ENCODE measurements at places on chromosomes 7 and 10.

DNA sequence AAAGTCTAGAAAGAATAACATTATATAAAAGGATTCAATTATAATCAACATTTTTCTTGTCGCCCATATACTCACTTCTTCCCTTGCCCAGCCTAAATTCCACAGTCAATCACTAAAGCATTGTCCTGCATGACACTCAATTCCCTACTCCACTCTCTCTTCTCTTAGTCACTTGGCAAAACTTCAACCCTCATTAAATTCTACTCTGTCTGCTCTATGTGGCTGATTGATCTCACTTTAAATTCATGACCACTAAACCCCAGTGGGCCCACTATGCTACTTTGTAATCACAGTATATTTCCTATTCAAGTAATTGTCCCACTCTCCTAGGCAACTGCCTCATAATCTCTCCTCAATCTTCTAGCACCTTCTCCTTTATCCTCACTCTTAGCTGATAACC is 54.1 kb downstream of the MTERF1 start:
- DNase-seq = no peak

DNA sequence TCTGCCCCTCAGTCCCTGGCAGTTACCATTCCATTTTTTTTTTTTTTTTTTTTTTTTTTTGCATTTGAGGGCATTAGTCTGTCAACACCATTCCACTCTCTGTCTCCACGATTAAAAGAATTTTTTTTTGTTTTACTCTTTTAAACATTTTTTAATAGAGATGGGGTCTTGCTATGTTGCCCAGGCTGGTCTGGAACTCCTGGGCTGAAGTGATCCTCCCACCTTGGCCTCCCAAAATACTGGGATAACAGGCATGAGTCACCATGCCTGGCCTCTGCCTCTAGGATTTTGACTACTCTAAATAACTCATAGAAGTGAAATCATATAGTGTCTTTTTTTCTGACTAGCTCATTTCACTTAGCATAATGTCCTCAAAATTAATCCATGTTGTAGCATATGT is 16.5 kb upstream of the CLDN3 start:
- DNase-seq = no peak

- no peak for DNase-seq
Measured at GRCh38 chr10:89536013-89536354, 590 bp upstream of the SLC16A12 start.

DNA sequence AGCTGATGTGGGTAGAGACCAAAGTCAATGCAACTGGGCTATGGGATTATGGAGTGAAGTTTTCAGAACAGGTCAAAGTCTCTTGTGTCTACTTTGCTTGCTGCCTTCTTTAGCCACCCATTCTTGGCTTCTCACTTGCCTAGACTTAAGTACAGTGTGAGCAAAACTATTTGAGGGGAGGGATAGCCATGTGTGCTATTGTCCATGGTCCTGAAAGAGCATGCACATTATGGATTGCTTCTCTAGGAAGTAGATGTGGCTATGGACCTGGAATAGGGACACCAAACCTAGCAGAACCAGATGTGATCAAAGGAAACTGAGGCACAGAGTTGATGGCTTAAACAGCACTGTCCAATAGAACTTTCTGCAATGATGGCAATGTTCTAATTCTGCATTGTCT is 81.9 kb upstream of the ZNF800 start:
- DNase-seq = no peak

DNA sequence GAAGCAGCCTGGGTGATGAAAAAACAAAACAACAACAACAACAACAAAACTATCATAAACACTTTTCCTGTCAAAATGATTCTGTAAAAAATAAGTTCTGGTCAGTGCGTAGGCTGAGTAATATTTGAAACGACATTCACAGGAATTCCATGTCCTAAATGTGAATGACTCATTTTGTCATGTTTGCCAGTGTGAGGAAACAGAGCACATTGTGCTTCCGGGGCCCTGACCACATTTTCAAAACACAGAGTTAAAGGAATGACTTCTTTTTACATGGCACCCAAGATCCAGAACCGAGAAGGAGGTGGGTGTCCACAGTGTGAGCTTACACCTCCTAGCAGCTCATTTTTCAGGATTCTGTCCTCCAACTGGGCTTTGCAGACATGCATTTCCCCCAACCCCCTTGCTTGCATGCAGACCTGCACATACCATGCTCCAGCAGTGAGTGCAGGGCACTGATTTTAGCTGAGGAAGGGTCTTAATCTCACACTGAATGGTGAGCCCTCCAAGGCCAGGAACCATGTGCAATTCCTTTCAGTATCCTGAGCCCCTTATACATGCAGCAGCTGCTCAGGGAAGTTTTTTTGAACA is 3.0 kb downstream of the CLRN3 start:
- DNase-seq = no peak

- DNase-seq = no peak
Measured at GRCh38 chr7:17558558-17559332, 260.3 kb downstream of the AHR start.

DNA sequence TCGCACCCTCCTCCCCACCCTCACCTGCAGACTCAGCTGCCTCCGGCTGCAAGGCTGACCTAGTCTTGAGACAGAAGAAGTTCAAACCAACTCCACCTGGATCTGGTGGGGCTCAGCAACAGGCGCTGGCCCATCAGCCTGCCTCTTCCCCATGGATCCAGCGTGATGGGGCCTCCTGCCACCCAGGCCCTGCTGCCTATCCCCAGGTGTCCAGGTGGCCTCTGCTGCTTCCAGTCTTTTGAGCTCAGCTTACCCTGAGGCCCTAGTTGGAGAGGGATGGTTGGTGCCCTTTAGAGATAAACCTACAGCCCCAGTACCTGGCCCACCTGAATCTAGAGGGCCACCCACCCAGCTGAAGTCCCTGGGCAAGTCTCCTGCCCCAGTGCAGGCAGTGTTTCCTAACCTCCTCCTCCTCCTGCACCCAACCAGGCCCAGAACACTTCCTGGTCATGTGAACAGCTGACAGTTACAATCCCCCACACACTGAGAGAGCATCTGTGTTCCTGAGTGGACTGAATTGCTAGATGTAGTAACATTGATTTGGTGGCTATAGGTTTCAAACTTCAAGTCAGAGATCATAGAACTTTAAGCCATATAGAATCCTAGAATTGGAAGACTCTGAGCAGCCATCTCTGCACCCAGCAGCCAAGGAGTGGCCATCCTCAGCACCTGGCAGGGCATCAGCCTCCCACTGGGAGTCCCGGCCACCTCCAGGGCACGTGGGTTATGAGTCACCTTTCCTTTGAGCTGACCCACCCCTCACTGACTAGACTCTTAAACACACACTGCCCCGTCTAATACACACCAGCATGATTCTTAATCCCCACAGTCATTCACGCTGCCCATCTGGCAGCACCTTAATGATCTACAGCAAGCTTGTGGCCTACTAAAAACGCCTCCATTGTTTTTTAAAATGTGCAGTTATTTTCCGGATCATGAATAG is 51.9 kb downstream of the ALOX5 start:
- DNase-seq = no peak

- DNase-seq = no peak
Measured at GRCh38 chr7:64867863-64868440, 35.1 kb upstream of the ZNF273 start.

GRCh38 chr10:130434446-130435385 is 298.5 kb downstream of the GLRX3 start:
- no peak for DNase-seq

- no peak for DNase-seq
Measured at GRCh38 chr7:137020351-137020750, 151.9 kb downstream of the CHRM2 start.

GRCh38 chr10:68543004-68543918 is 15.9 kb upstream of the SLC25A16 start:
- no peak for DNase-seq

GRCh38 chr10:63603709-63604445 is 82.7 kb downstream of the REEP3 start:
- DNase-seq = no peak

- no peak for DNase-seq
Measured at GRCh38 chr7:28355635-28356319, 56.5 kb upstream of the CREB5 start.

GRCh38 chr10:36188461-36188860 is 546.4 kb upstream of the FZD8 start:
- no peak for DNase-seq

DNA sequence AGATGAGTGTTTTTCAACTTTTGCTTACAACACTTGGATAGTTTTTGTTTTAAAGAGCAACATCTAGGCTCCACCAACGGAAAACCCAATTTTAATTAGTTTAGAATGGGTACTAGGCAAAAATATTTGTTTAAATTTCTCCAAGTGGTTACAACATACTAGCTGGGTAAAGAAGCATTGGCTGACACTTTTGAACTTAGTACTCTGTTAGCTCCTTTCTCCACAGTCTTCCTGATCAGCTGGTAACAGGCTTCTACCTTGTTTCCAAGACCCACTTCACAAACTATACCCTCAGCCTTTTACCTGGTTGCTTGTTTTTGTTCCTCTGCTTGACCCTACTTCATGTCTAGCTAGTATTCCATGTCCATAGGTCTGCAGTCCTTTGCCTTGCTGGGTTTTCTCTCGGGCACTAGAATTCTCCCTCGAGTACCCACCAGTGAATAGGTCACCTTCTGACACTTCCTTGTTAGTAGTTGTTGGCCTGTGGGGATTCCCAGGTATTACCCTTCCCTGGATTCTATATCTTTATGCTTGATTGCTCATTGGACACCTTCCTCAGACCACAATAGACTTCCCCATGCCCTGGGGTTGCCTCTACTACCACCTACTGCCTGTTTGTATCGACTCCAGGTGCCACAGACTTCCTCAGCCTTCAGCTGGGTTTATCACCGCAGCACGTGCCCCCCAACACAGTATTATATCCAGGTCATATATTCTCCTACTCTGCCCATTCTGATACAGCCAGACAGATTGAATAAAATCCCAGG is 42.0 kb downstream of the PRPS1L1 start:
- DNase-seq = no peak

GRCh38 chr7:1342090-1342640 is 109.5 kb downstream of the UNCX start:
- no peak for DNase-seq

DNA sequence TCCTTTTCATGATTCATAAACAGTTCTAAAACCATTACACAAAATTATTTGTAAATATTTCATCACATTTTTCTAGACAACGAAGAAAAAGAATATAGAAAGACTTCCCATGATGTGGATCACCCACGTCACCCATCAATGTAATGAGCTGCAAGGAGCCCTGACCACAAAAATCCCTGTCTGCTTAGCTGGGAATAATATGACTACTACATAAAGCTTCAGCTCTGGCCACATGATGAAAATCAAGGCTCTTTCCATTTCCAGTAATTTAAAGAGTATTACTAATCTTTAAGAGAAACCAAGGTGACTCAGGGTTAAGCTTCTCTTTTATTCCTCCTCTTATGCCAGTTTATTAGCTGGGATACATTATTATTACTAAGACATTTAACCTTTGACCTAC is 180.8 kb upstream of the CACNA2D1 start:
- no peak for DNase-seq

DNA sequence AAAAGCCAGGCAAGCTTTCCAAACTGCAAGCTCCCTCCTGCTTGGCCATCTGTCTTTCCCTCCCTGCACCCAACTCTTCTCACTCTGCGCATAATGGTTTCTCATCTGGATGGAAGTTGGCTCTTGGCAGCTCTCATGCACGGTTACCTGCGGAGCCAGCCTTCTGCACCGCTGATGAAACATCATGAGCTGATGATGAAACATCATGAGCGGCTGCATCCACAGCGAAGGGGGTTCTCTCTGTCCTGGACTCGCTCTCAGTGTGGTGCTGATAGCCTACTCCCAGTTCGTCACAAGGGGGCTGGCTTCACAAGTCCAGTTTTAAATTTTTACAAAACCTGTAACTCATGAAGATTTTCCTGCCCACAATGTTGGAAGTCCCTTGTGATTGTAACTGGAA is 457.5 kb downstream of the ACTR3B start:
- DNase-seq = no peak

DNA sequence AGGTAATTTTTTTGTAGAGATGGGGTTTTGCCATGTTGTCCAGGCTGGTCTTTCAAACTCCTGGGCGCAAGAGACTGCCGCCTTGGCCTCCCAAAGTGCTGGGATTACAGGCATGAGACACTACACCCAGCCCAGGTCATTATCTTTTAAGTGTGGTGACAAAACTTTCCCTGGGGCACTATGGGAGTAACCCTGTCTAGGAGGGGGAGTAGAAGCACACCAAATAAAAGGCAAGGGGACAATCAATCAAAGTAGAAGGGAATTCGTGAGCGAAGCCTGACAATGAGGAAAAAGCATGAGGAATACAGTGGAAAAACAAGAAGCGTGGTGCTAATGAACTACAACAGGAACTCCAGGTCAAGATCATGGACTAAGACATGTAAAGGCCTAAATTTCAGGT is 31.4 kb downstream of the IDE start:
- no peak for DNase-seq

- no peak for DNase-seq
Measured at GRCh38 chr10:30114881-30115625, 55.7 kb upstream of the JCAD start.

DNA sequence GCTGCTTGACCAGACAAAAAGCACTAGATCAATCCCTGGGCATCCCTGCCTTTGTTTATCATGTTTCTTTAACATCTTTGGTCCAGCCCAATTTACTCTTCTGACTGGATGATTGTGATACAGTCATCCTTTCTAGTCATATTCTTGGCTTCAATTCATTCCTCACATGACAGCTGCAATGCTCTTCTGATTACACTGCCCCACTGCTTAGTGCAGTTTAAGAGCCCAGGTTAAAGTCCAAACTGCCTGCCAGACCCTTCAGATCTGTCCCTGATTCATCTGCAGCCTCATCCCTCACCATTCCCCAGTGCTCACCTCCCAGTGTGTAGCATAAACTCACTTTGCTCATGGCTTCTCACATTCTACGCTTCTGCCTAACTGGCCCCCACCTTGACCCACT is 383.8 kb downstream of the TNS3 start:
- DNase-seq = no peak

DNA sequence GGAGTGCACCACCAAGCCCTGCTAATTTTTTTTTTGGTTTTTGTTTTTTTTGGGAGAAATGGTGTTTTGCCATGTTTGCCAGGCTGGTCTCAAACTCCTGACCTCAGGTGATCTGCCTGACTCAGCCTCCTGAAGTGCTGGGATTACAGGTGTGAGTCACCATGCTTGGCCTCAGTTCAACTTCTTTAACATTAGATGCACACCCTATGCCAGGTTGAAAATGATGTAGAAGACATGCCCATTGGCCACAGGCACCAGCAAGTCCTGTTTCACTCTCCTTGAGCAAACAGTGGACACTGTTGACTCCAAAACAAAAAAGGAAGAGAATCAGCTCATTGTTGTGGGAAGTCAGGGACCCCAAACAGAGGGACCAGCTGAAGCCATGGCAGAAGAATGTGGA is 1205.3 kb downstream of the REEP3 start:
- DNase-seq = no peak

DNA sequence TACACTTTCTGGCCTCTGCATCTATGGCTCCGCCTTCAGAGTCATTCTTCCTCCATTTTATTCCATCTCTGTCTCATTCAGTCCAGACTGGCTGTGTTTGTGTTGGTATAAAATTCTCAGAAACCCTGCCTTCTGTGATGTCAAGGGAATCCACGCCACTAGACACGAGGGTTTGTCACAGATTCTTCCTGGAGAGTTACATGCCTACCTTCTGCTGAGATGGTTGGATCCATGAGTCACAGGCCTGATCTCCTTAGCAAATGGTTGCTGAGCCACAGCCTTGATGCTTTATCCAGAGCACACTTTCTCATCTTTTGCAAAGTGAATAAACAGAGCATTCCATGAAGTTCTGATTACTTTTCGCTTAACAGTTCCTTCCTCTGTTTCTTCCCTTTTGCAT is 35.9 kb upstream of the TSPAN33 start:
- DNase-seq = no peak

- DNase-seq = no peak
Measured at GRCh38 chr7:141200191-141201108, 126.6 kb downstream of the TMEM178B start.

- DNase-seq = no peak
Measured at GRCh38 chr7:22635349-22635748, 91.7 kb upstream of the IL6 start.

Measured in stimulated activated CD4-positive, alpha-beta T cell treated with anti-CD3 and anti-CD28 coated beads, Interleukin-2, amount 100 ng/mL, for 48 hours (primary cell).